B cell (primary cell): ENCODE measurements at places on chromosomes 7 and 10. TPM values are rescaled to one million over a fixed set of nuclear protein-coding genes. Genes with fewer than 3 reads are reported as not detected.

- no peaks in the 10 kb centered on the region for H3K4me1 ChIP-seq
- H3K4me3 ChIP-seq: no peak overlapping the region
- peak; percentile 14 for DNase-seq
- H3K36me3 ChIP-seq: no peaks in the 10 kb centered on the region
These were observed 127.2 kb upstream of the SP4 start for GRCh38 chr7:21300692-21301091.

- H3K4me1 ChIP-seq: peaks cover 19% of the 10 kb centered on the region
These were observed 291.5 kb downstream of the SDK1 start for GRCh38 chr7:3592401-3593134.

GRCh38 chr7:3917436-3917835, 616.4 kb downstream of the SDK1 start:
- no peaks in the 10 kb centered on the region for H3K27me3 ChIP-seq
- H3K36me3 ChIP-seq: no peaks in the 10 kb centered on the region
- no peak overlapping the region for H3K27ac ChIP-seq
- peaks cover 5% of the 10 kb centered on the region for H3K4me1 ChIP-seq
- no peak for DNase-seq

GRCh38 chr10:51314481-51314880, 240.2 kb downstream of the PRKG1 start:
- H3K27ac ChIP-seq: no peak overlapping the region
- no peak for DNase-seq
- H3K27me3 ChIP-seq: no peaks in the 10 kb centered on the region
- H3K4me1 ChIP-seq: no peaks in the 10 kb centered on the region
- no peaks in the 10 kb centered on the region for H3K36me3 ChIP-seq

DNA sequence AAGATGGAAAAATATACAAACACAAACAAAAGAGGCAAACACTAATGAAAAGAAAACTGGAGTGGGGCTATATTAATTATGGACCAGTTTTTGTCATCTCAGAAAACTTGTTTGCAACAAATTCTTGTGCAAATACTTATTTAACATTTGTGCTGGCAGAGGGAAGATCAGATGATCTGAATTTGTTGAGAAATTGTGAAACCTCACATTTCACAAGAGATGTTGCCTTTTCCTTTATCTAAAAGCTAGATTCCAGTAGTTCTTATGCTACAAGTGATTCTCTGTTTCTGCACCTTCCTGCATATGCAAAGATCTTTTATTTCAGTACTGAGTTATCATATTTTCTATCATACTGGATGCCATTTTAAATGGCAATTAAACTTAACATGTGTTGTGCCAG, 320.7 kb downstream of the SUGCT start:
- no peaks in the 10 kb centered on the region for H3K4me1 ChIP-seq
- H3K27ac ChIP-seq: no peak overlapping the region
- no peak overlapping the region for H3K4me3 ChIP-seq
- no peaks in the 10 kb centered on the region for H3K36me3 ChIP-seq

GRCh38 chr10:126903656-126904360, 1.4 kb upstream of the DOCK1 start:
- no peaks in the 10 kb centered on the region for H3K27me3 ChIP-seq
- no peak overlapping the region for H3K4me3 ChIP-seq
- no peak overlapping the region for H3K27ac ChIP-seq
- DNase-seq: no peak
- H3K4me1 ChIP-seq: no peaks in the 10 kb centered on the region

DNA sequence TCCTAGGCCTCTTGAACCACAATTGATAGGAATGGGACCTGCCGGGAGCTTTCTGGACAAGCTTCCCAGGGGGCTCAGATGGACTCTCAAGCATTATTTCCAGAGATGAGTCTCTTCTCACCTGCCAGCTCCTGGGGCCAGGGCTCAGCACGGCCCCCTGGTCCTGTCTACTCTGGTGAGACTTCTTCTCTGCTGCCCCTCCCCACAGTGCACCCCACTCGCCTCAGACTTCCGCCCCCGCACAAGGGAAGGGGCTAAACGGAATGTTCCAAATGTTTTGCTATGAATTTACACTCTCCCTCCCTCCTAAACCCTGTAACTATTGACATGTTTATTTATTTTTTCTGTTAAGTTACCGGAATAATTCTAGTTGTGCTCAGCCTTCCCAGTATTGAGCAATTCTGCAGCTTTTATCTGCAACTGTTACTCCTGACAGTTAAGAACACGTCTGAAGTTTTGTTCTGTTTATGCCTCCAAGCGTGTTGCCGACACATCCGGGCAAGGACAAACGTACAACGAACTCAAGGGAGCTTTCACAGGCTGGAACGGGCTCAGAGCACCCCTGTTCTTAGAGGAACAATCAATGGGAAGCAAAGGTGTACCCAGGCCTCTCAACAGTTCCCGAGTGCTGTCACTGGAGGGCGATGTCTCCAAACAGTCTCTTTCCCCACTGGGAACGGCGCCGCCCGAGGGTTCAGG, 55.2 kb downstream of the FHIP2A start:
- H3K36me3 ChIP-seq: no peaks in the 10 kb centered on the region
- H3K27me3 ChIP-seq: no peaks in the 10 kb centered on the region
- H3K27ac ChIP-seq: no peak overlapping the region
- H3K4me1 ChIP-seq: peaks cover 12% of the 10 kb centered on the region
- peak; percentile 29 for DNase-seq

- no peak overlapping the region for H3K4me3 ChIP-seq
- H3K27me3 ChIP-seq: no peaks in the 10 kb centered on the region
- no peak for DNase-seq
- H3K27ac ChIP-seq: no peak overlapping the region
- H3K36me3 ChIP-seq: no peaks in the 10 kb centered on the region
- no peaks in the 10 kb centered on the region for H3K4me1 ChIP-seq
These were observed 15.3 kb upstream of the THSD7A start for GRCh38 chr7:11847336-11847735.

DNA sequence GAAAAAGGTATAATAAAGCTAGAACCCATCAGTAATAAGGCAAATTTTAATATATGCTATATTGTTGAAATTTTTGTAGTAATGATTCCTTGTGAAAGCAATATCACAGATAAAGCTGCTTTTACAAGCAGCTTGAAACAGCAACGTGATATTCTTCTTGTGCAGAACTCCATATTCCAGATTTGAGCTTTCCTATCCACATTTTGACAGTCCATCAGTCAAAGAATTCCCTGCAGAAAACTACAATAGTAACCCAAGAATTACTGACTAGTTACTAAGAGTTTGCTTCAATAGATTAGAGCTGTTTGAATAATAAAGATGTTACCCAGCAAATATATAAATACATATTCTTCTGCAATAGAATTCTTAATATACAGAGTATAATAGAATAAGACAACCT, 291.2 kb downstream of the KCND2 start:
- no peaks in the 10 kb centered on the region for H3K27me3 ChIP-seq
- H3K27ac ChIP-seq: no peak overlapping the region
- no peak overlapping the region for H3K4me3 ChIP-seq
- H3K4me1 ChIP-seq: no peaks in the 10 kb centered on the region
- no peaks in the 10 kb centered on the region for H3K36me3 ChIP-seq

DNA sequence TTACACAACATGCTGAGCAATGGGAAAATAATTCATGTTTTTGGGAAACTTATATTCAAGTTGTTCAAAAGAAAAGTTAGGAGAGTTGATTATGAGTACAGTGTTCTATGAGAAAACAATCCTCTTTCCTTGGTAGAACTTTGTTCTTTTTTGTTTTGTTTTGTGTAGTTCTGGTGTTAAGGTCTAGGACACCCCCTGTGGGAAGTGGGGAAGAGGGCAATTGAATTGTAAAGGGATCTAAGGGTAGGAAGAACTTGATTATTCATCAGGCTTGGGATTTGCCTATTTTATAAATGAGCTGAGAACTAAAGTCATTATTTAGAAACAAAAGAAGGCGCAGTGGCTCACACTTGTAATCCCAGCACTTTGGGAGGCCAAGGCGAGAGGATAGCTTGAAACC, 25.9 kb upstream of the CDK13 start:
- no peaks in the 10 kb centered on the region for H3K27me3 ChIP-seq
- H3K36me3 ChIP-seq: no peaks in the 10 kb centered on the region
- no peak for DNase-seq
- no peaks in the 10 kb centered on the region for H3K4me1 ChIP-seq
- H3K4me3 ChIP-seq: no peak overlapping the region

GRCh38 chr10:8919280-8919679, 864.8 kb downstream of the GATA3 start:
- H3K4me3 ChIP-seq: no peak overlapping the region
- no peaks in the 10 kb centered on the region for H3K4me1 ChIP-seq
- H3K27ac ChIP-seq: no peak overlapping the region
- H3K36me3 ChIP-seq: no peaks in the 10 kb centered on the region
- no peaks in the 10 kb centered on the region for H3K27me3 ChIP-seq

- H3K36me3 ChIP-seq: no peaks in the 10 kb centered on the region
- no peaks in the 10 kb centered on the region for H3K4me1 ChIP-seq
- H3K4me3 ChIP-seq: no peak overlapping the region
- no peaks in the 10 kb centered on the region for H3K27me3 ChIP-seq
- no peak for DNase-seq
These were observed 73.4 kb upstream of the FAM13C start for GRCh38 chr10:59435707-59436106.

The MNX1 gene
- total RNA-seq: not detected in 2 replicates

The KLF14 gene
- total RNA-seq: 0.19 and 0.27 TPM in 2 replicates

The TMEM184A gene
- not detected in 2 replicates for total RNA-seq

The SCRN1 gene
- 59.4 and 66.6 TPM in 2 replicates for total RNA-seq
